ENCODE measurements at places on chromosomes 3 and 15. TPM values are rescaled to one million over a fixed set of nuclear protein-coding genes. Genes with fewer than 3 reads are reported as not detected.
A peak's percentile ranks its signal among the peaks of the same experiment; 100 is the strongest.

The NECTIN3 gene
- polyA plus RNA-seq, result 41.4 TPM

The TM4SF18 gene
- polyA plus RNA-seq, result 33.1 TPM

The PCSK6 gene
- 7.3 TPM for polyA plus RNA-seq

The PLOD2 gene
- polyA plus RNA-seq, result 176 TPM

The SLC22A14 gene
- polyA plus RNA-seq, result 0.44 TPM

The ULK4 gene
- polyA plus RNA-seq, result 5.3 TPM

The NRROS gene
- polyA plus RNA-seq, result 3.2 TPM

DNA sequence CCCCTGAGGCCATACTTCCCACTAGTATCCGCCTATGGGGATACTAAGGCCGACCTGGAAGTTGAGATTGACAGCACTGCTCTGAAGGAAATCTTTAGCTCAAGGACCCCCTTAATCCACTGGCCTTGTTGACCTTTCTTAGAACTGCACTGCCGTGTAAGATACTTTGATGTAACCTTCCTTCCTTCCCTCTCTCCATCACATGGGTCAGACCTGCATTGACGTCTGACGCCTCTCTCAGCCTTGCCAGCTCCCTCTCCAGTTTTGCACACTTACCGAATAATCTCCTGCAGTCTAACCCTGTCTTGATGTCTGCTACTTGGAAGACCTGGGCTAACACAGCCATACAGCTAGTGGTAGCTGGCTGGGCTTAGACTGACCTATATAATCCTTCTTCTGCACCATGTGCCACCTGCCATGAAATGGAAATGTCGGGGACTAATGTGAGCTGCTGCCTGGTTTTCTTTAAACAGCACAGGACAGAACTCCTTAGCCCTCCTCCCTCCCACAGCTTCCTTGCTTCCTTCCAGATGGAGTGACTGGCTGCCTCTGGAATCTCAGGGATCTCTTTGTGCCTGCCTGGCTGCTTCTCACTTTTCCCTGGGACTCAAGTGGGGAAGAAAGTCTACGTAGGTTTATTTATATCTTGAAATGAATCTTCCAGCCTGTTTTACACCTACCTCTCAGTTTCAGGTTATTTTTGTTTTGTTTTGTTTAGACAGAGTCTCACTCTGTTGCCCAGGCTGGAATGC is 39.2 kb upstream of the HERC1 start:
- no peak for DNase-seq

DNA sequence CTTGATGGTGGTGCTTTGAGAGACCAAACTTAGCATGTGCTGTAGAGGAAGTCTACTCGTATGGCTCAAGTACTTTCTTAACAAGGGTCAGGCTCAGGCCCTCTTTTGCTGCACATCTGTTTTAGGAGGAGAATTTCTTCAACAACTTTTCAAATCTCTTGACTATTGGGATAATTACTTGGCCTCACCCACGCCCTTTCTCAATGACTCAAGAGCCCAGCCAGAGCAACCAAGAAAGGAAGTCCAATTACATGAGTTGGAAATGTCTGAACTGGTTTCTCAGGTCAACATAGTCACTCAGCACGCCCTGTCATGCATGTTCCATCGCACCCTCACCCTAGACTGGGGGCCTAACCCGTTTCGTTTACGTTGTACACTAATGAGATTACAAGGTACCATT is 44.8 kb upstream of the UMPS start:
- DNase-seq, result no peak

- DNase-seq, result no peak
These were observed at the start of gene TRIM69 for GRCh38 chr15:44736181-44736765. Gene TRIM69, plus strand, starts transcription at chr15:44736528. Its CDS starts 177 bp downstream, at chr15:44736705.

DNA sequence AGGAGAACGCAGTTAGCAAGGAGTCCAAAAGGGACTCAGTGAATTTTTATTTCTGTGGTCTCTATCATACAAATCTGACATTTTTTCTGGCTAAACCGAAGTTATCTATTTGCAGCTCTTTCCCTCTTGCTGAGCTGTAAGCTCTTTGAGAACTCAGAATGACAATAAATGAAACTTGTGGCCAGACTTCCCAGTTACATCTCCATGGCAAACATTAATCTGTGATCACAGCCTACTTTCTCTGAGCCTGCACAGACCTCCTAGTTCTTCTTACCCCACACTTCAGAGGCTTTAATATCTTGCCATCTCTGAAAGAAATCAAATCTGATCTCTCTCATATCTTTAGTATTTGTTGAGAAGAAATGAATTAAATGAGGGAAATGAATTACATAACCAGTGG is 58.0 kb downstream of the PLD1 start:
- no peak for DNase-seq

- no peak for DNase-seq
These were observed 68.9 kb downstream of the IL20RB start for GRCh38 chr3:137026701-137027100.

DNA sequence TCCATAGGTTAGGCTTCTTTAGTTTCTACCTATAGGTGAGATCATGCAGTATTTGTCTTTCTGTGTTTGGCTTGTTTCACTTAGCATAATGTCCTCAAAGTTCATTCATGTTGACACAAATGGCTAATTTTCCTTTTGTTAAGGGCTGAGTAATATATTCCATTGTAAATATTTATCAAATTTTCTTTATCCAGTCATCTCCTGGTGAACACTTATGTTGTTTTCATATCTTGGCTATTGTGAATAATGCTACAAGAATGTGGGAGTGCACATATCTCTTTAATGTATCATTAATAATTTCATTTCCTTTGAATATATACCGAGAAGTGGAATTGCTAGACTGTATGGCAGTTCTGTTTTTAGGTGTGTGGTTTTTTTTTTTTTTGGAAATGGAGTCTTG is 250.9 kb upstream of the SEMA6D start:
- no peak for DNase-seq

DNA sequence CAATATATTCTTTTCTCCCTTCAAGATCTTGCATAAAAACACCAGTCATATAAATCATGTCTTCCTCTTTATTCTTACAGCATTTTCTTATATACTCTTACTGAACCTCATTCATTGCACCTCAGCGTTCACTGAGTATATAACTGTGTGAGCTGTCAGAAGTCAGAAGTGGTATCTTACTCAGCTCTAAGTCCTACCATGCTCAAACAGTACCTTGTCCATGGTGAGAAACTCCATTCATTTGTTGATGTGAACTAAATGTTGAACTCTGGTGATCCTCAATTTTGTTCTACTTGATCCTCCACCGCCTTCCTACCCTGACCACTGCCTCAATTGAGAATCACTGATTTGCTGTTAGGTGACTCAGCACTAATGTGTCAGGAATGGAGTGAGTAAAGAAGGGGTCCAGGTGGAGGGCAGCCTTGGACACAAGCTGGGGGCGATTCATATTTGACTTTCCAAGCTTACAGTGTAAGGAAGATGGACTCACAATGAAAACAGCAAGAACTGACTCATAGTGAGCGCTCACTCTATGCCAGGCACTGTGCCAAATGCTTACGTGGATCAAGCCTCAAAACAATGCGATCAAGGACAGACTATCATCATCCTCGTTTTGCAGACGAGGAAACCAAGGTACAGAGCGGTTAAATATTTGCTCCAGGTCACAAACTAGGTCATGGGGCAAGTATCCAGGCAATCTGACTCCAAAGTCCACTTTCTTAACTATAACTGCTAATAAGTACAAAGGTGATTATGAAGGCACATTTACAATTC is 13.5 kb upstream of the ZFYVE19 start:
- DNase-seq, result no peak

DNA sequence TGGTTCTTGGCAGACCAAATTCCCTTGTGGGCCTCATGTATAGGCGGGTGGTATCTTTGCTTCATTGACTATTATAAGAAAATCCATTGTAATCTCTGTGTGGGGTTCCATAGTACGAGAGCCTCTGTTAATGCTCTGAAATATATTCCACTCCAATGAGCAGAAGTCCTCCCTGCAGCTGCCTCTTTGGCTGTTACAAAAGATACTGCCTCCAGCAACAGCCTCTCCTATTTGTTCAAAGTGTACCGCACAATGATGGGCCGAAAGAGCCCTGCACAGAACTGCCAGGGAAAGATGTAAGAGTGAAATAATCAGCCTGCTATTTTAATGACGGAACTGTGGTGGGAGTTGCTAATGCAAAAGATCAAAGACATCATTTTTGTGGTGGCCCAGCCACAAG is 48.9 kb downstream of the GRK7 start:
- no peak for DNase-seq

DNA sequence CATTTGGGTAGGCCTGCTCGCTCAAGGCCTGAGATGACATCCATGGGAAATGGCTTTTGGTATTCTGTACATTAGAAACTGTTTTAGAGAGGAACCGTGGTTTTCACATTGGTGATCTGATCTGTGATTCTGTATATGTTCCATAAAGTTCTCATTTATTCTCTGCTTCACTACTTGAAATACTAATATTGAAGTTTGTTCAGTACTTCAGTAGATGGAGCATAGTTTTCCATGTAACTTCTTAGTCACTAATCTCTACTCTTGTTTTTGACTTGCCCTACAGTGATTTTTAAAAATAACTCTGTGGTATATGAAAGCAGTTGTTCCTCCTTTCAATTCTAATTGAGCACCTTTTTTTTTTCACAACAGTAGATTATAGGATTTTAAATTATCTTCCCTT is 66.5 kb downstream of the MBNL1 start:
- DNase-seq, result no peak

GRCh38 chr15:55917881-55918296 is 75.5 kb downstream of the NEDD4 start:
- peak; percentile 24 for DNase-seq
